ENCODE measurements at places on chromosomes 2 and 18. TPM values are rescaled to one million over a fixed set of nuclear protein-coding genes. Genes with fewer than 3 reads are reported as not detected.

Gene SLC5A7
- not detected for total RNA-seq

Gene NEU4
- 9.2 TPM for total RNA-seq

Gene IMPACT
- total RNA-seq, result 13.5 TPM

Gene ATOH8
- total RNA-seq, result under 0.01 TPM

Gene ARHGEF4
- under 0.01 TPM for total RNA-seq

Gene FNDC4
- 0.27 TPM for total RNA-seq

Gene SCN7A
- total RNA-seq, result under 0.01 TPM

Gene SPC25
- 0.27 TPM for total RNA-seq

Gene RAB6C
- total RNA-seq, result under 0.01 TPM

Measured in hematopoietic multipotent progenitor cell (in vitro differentiated cells).